HuH-7 (cell line): ENCODE measurements at places on chromosomes 7 and 10.

DNA sequence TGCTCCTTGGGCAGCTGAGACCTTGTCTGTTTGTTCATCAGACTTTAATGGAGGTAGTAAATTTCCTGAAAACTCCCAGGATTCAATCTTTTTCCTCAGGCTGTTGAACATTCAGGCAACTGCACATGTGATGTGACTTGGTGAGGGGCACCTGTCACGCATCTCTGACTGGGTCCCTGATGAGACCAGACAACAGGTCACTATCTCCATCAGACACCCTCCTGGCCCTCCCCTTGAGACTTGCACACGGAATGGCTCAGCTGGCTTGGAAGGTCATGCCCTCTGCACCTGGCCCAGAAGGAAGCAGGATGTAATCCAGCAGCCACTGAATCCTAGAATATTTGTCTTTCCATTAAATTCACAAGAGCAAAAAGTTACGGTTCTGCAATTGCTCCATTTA lies 15.9 kb downstream of the AQP1 start:
- no peak for DNase-seq

GRCh38 chr7:21269021-21269420 lies 158.9 kb upstream of the SP4 start:
- no peak for DNase-seq

DNA sequence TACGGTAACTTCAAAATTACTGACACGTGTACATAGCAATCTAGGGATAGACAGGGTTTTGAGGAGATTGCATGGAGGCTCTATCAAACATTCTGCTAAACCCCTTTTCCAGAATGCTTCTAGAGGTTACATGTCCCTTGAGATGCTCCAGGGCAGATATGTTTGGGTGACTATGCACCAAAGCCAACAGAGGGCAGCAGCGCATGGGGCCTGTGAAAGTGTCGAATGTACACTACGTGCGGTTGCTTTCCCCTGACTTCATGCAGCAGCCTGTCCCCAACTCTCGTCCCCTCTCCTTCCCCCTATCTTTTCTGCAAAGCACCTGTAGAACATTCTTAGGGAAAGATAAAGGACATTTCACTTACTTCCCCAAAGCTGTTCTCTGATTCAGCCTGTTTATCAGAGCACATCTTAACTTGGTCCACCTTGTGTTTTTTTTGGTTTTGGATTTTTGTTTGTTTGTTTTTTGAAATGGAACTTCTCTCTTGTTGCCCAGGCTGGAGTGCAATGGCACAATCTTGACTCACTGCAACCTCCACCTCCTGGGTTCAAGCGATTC lies 90.2 kb downstream of the UBE3C start:
- peak; percentile 46 for DNase-seq

DNA sequence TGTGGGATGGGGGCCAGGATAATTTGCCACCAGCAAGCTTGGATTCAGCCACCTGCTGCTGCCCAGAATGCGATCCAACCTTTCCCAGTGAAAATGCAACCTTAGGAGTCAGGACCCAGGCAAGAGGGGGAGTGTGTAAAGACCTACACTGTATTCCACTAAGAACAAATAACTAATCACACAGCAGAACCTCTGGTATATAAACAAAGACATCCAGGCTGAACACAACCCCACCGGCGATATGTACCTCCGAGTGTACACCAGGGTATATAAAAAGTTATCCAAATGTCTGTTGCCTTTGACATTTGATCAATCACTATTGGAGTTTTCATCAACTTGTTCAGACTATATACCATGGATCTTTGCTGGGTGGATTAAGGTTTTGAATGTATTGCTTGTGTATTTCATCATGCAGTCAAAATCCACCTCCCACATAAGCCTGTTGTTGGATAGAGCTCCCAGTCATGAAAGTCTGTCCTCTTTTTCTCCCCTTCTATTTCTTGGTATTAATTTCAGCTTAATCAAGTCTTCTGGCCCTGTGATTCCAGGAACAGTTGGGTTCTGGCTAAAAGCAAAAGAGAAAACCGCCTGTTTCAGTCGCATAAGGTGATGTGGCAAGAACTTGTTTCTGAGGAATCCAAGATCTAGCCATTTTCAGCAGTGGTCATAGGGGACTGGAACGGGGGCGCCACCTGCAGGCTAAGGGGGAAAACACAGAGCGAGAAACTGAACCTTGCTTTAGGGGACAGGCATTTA lies 290.7 kb downstream of the CCDC3 start:
- DNase-seq = peak; percentile 61

DNA sequence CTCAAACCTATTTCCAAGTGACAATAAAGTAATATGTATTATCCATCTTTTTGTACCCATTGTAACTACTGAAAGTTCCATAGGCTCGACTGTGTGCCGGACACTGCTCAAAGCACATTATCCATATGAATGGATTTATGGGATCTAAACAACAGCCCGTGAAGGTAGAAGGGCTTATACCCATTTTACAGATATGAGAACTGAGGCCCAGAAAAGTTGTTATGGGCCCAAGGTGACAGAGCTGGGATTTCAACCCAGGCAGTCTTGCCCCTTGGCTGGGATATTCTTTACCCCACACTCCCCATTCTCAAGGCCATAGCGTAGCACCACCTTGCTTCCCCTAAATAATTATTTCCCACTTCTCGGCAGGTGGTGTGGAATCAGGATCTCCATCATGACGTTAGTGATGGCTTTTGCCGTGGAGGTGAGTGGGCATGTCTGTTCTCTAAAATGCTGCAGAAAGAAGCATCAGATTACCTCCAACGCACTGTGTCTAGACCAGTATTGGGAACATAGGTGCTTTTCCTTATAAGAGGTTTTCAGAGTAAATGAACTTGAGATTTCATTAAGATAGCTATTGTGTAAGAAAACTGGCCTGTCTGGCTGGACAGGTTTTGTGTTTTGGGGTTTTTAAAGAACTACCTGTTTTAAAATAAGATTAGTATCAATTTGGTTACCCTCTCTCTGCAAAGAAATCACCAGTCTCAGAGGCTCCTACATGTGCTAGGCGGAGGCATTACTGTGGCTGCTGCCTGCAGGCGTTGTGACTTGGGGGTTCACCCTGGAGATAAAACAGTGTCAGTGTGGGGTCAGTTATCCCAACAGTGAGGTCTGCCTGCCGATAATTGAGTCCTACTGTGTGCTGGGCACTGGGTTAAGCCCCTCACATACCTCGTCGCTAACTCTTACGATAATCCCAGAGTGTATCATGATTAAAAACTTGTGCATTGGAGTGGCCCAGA lies 85.1 kb upstream of the SDK1 start:
- no peak for DNase-seq

GRCh38 chr7:30931161-30931928 lies 19.7 kb downstream of the AQP1 start:
- DNase-seq = peak; percentile 4

- no peak for DNase-seq
Observed at GRCh38 chr10:125171402-125172306, 11.3 kb upstream of the CTBP2 start.

DNA sequence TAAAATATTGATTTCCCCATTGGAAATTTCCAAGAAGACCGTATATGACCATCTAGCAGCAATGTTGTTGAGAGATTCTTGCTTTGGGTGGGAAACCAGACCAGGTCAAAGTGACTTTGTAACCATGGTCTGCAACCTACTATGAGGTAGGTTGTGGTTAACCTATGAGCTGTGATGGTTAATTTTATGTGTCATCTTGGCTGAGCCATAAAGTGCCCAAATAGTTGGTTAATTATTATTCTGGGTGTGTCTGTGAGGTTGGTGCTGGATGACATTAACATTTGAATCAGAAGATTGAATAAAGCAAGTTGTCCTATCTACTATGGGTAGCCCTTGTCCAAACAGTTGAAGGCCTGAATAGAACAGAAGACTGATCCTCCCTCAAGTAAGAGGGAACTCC lies 18.3 kb upstream of the RALA start:
- no peak for DNase-seq

- no peak for DNase-seq
Observed at GRCh38 chr10:97154781-97155180, 31.0 kb downstream of the SLIT1 start.

DNA sequence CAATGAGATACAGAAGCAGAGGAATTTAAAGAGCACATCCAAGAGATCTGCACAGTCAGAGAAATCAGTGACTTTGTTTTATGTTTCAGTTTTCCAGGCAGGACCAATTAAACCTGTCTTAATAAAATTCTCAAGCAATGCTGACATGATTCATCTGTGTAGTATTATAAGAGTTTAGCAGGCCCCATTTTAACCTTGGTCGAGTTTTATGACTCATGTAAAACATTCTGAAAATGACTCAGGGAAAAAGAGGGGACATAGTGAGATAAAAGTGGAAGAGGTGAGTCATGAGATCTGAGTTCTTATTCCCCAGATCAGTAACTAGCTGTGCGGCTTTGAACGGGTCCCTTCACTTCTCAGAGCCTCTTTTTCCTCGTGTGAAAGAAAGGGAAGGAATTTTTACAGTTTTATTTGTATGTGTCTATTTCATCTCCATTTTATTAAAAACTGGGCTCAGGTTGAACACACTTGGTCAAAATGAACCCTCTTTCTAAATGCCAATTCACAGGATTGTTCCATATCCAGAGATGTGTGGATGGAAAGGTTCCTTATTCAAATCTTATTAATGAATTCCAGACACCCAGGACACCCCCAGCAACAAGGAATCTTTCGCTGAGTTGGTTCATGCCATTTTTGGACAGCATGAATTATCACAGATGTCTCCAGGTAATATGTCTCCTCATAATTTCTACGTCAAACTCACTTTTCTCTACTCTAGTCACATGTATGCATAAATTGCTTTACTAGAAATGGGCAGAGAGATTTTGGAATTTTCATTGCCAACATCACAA lies 143.2 kb downstream of the JAZF1 start:
- DNase-seq = no peak

GRCh38 chr7:31991846-31992245 lies 78.4 kb downstream of the PDE1C start:
- DNase-seq = no peak

GRCh38 chr7:130904031-130904757 lies 170.2 kb upstream of the KLF14 start:
- no peak for DNase-seq

DNA sequence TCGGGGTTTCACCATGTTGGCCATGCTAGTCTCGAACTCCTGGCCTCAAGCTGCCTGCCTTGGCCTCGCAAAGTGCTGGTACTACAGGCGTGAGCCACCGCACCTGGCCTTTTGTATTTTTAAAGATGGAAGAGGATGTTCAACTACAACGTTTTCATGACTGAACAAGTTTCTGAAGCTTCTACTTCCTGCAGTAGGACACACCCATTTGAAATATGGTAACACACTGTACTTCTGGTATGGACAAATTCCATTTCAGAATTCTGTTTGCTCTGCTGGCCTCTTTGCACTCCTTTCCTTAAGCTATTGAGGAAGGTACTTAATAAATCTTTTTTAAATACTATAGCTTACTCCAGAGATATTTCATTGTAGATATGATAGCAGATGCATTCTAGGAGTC lies 10.9 kb upstream of the CDK1 start:
- DNase-seq = no peak

DNA sequence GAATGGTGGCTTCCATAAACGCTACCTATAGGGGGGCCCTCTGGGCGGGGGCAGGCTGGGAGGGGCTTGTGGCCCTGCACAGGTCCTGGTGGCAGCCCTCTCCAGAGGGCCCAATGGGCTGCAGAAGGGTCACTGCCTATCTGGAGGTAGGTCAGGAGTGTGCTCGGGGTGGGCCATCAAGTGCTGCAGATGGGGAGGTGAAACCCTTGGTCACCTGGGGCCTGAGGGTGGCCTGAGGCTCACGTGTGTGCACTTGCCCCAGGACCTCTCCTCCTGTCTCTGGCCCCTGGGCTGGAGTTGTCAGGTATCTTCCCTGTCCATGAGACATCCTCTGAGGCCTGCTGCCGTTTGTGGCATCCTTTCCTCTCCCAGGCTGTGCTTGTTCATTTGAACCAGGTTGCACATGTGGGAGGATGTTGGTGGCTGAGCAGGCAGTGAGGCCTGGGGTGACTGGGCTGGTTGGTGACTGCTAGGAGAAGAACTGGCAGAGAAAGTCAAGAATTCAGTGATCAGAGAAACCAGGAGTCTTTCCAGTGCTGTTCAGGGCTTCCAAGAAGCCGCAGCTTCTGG lies 21.1 kb upstream of the SH2D4B start:
- no peak for DNase-seq

DNA sequence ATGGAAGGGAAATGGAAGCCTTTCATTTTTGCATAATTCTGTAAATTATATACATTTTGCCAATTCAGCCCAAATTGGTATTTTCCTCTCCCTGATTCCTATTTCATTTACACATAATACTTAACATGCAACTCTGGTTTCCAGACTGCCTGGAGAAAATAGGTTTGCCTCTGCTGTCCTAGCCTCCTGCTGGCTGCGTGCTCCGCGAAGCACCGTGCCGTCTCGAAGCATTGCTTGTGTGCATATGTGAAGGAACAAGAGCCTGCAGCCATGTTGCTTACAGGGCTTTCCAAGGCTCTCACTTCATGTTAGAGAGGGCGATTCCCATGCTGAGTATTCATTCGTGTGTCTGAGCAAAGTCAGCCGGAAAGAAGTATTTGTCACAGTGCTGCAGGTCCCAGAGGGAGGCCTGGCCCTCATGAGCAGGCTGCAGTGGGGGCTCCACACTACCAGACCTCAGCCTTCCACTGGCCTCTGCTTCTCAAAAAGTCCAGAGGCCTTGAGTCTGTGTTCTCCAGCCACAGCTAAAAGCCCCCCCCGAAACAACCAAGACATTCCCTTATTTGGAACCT lies 66.5 kb downstream of the CLRN3 start:
- no peak for DNase-seq
